ENCODE measurements at places on chromosomes 12 and 14.

DNA sequence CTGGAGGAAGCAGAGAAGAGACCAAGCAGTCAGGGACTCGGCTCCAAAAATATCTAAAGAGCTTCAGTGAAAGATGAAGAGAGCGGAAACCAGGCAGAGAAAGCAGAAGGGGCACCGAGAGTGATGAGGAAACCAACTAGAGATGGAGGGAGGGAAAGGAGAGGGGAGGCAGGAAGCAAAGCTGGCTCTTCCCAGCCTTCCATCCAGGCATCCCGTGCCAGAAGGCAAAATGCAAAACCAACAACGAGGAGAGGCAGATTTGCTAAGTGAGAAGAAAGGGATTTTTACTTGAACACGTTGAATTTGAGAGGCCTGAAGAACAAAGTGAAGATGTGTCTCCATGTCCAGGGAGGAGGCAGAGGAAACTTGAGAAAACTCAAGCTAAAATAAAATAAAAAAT is 90.1 kb downstream of the NUAK1 start:
- DNase-seq = no peak

DNA sequence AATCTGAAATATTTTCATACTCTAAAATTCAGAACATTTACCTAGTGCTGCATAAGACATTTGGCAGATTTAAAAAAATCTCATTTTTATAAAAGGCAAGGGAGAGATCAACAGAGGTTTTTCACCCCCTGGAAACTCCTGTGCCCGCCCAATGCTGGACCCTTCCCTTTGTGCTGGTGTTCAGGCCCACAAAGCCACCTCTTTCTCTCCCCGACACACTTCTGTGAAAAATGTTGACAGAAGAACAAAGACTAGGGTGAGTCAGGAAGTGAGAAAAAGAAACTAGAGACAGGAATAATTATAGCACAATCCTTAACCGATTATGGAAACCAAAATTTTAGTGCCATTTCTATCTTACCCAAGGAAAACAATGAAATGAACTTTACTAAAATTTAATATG is 197.7 kb upstream of the STXBP6 start:
- DNase-seq = no peak

DNA sequence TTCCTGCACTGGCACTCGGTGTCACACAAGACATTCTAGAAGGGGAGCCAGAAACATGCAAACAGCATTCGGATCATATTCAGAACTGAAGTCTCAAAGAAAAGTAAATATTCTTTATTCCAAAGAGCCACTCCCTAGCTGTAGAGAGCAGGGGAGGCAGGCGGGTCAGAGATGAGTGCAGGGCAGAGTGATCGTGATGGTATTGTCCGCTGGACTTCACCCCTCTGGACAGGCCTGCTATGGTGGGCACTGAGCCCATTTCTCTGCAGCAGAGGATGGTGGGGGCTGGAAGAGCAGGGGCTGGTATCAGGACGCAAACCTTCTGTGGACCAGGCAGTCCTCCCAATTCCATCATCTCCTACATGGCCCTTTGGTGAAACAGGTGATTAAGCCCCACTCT is 25.6 kb downstream of the IRF2BPL start:
- DNase-seq = no peak

DNA sequence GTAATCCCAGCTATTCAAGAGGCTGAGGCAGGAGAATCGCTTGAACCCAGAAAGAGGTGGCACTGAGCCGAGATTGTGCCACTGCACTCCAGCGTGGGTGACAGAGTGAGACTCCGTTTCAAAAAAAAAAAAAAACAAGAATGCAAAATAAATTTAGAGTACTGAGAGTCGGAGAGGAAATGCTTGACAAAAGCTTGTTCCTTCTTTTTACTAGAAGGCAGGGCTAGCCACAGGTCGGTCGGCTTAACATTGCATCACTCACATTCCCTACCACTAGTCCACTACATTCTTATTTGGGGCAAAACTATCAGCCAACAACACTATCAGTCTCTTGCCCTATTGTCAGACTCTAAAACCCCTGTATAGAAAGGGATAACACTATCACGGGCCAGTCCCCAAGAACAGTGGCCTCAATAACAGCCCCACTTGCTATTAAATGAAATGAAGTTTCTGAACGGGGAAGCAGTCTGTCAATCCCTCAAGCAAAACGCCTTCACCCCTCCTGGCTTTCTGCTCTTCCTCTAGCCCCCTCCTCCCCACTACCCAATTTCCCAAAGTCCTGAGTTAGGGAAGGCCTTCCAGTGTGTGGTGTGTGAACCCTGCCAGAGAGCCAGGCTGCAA is 1.0 kb downstream of the RNF41 start:
- peak; percentile 67 for DNase-seq

- DNase-seq = no peak
Observed at GRCh38 chr12:126198516-126198915, 1133.3 kb downstream of the AACS start.

DNA sequence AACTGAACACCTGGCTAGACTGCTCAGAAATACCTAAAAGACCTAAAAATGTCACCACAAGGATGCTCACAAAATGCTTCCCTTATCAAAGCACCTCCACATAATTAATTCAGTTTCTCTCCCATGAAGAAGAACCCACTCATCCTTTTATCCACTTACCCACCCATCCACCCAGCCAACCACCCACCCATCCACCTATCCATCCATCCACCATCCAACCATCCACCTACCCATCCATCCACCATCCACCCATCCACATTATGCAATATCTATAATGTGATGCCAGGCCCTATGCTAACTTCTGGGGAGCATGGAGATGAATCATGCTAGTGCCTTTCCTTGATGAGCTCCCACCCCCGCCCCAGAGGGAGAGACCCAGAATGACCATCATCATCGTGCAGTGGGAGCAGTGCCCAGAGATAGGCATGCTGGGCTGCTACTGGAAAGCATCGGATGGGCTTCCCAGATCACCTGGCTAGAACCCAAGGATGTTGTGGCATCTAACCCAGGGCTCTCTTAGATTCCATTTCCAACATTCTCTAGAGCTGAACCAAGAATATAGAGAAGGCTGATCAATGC is 166.6 kb downstream of the TTC7B start:
- DNase-seq = no peak

DNA sequence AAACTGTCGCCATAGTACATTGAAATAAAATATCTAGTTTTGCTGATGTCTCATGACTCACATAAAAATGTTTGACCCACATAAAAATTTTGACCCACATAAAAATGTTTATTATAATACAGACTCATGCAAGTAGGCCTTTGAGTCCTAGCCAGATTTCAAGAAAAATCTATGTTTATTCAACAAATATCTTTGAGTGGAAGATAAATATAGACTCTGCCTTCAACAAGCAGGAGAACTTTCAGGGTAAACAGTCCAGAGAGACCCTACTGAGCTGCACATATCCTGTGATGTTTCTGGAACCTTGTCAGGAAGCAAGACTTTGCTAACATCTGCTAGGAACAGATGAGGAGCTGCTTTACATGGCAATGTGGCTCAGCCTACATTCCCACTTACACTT is 283.1 kb downstream of the MDGA2 start:
- DNase-seq = no peak

DNA sequence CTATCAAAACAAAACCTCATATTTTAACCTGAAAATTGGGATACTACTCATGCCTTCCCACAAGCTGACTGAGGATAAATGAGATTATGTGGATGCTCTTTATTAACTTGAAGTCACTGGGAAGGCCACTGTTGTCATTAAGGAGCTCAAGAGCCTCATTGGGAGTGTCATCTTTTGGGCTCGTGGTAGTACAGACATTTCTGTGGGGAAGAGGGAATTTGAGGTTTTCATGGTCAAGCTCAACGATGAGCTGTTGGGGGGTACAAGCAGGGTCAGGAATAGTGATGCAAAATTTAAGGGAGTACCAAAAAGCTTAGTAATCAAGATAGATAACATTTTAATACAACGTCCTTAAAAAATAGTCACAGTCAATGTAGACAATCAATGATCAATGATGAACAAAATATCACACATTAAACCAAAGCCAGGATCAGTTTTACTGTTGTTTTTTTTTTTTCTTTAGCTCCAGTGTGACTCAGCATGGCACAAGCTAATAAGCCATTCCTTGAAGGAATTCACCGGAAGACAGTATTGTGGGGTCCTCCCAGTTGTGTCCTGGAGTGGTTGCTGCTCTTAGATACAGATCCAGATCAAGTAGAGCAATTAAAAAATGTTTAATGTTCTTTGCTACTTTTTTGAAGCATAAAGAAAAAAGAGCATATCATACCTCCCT is 130.9 kb downstream of the C12orf75 start:
- no peak for DNase-seq

- no peak for DNase-seq
Observed at GRCh38 chr12:100020370-100020769, 35.6 kb upstream of the ANKS1B start.

- DNase-seq = no peak
Observed at GRCh38 chr14:89614009-89614691, 197.1 kb upstream of the FOXN3 start.

GRCh38 chr14:67285876-67286452 is 44.7 kb downstream of the PALS1 start:
- peak; percentile 74 for DNase-seq

DNA sequence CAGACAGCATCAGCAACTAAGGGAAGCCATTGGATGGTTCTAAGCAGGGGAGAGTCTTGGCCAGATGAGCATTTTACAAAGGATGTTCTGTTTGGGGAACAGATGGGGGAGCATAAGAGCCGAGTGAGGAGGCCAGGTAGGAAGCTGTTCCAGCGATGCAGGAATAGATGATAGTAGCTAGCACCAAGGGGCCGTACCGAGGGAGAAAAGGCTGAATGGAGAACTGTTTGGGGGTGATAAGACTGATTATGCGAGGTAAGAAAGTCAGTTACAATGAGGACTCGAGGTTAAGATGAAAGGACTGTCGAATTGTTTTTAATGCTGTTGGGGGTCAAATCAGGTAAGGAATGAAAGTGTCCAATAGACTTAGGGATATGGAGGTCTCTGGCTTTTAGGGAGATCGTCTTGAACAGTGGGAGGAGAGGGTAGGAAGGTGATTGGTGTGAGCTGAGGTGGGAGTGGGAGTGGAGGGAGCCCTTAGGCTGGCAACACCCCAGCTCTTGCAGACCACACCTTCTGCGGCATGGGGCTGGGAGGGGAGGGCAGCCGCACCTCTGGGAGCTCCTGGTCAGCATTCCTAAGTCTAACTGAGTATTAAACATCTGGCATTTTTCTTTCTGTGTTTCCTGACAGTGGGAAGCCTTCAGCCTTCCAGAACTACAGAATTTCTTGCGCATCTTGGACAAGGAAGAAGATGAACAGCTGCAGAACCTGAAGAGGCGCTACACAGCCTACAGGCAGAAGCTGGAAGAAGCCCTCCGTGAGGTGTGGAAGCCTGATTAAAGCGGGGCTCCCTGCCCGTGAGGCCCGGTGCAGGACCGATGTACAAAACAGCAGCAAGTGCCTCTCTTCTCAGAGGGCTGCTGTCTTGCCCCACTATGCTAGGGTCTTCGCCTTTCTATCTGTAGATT is 64.8 kb downstream of the GNS start:
- DNase-seq = no peak

- DNase-seq = no peak
Observed at GRCh38 chr14:55329999-55330710, 58.9 kb downstream of the FBXO34 start.

DNA sequence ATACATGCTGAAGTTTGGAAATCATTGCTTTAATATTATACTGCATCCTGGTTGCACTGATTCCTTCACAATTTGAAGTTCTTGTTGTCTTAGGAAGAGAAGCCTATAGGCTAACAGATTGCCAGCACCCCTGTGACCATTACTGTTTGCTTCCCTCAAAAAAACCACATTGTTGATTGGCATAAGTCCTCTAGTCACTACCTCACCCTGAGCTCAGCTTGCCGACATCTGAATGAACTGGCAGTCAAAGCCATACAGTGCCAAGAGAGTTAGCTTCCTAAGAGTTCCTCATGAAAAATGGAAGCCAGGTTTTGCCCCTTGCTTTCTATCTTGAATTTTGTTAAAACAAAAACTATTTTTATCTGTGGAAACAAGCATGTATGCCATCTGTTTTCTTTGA is 276.1 kb downstream of the SYT1 start:
- no peak for DNase-seq

GRCh38 chr12:62098132-62098531 is 162.1 kb upstream of the USP15 start:
- no peak for DNase-seq

- DNase-seq = no peak
Observed at GRCh38 chr14:103718572-103718971, 3.0 kb downstream of the ZFYVE21 start.

- DNase-seq = no peak
Observed at GRCh38 chr12:132618683-132619043, at the start of gene P2RX2. Gene P2RX2 (plus strand): TSS chr12:132618776. CDS start chr12:132618817, 41 bp downstream.

DNA sequence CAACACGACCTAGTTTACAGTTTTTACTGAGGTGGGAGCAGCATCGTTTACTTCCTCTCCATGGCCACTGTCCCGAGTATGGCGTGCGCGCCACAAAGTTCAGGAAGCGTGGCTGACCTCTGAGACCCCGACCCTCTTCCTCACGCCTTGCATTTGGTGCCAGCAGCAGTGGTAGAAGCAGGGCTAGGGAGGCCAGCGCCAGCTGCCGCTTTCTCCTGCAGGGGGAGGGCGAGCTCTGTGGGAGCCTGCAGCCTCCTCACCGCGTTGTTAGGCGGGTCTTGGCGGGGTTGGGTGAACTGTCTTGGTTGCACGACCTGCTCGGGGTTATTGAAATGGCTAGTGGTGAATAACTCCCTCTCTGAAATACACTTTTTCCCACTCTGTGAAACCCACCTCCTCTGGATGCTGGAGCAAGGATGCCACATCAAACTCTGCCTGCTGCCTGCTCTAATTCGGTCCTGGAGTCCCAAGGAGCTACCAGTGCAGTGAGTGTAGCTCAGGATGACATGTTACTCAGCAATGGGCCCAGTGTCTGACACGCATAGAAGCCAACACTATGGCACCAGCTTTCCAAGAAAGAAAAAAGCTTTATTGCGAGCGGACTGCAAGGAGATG is 22.3 kb upstream of the TDRD9 start:
- DNase-seq = no peak

DNA sequence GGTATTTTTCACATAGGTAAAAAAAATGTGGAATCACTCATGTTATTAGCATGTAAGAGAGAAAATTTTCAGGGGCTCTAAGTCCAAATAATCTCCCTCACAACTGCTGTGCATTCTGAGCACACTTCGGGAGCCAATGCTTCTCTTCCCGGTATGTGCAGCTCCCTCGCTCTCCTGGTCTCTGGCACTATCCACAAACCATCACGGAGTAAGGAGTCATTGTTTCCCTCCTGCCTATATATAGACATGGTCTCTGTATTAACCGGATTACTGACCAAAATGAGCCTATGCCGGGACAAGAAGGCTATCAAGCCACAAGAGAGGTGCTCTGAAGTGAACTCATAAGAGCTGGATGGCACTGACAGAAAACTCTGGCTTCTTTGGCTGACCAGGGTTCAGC is 13.4 kb downstream of the HECTD4 start:
- no peak for DNase-seq

- DNase-seq = peak; percentile 37
Observed at GRCh38 chr14:55129428-55130195, 560 bp downstream of the LGALS3 start.

DNA sequence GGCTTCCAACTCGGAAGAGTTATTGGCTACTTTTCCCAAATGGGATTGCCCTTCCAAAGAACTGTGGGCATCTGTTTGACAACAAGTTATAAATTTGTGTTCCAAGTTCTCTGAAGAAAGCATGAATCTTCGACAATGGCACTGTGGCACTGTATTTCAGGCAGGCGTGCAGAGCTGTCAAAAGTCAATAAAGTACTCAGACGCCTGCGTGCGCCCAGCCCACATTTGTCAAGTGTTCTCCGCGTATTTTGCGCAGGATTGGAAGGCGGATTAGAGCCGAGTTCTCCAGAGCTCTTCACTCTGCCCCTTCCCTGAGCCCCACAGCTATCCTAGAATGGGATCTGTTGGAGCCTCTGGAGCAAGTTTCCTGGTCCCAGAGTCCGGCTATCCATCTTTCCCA is 103.2 kb downstream of the SLC25A47 start:
- no peak for DNase-seq

- DNase-seq = no peak
Observed at GRCh38 chr14:50615552-50615951, 52.6 kb downstream of the SAV1 start.
